GM12864 (cell line): ENCODE measurements at places on chromosomes 11 and 22.

GRCh38 chr22:38420734-38421133, 34.3 kb downstream of the KCNJ4 start:
- no peak for DNase-seq

DNA sequence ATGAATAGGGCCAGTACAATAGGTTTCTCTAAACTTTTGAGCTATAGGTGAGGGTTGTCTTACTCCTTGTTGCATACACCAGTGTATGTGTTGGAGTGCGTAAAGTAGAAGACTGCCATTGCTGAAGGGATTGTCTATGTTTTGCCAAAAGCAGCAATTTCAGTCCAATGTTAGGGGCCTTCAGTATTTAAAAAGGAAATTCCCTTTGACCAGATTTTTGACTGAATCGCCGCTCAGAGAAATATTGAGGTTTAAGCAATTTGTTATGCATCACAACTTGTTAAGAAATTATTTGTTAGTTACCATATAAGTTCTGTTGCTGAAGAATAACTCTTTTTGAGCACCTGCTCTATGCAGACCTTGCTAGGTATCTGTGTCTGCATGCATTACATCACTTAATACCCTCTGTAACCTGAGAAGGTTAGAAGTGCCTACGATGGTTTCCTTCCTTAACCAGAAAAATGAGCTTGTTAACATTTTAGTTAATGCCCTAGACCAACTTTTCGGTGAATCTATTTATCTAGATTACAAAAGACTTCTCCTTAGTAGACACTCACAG, 33.9 kb downstream of the MMP20 start:
- no peak for DNase-seq

DNA sequence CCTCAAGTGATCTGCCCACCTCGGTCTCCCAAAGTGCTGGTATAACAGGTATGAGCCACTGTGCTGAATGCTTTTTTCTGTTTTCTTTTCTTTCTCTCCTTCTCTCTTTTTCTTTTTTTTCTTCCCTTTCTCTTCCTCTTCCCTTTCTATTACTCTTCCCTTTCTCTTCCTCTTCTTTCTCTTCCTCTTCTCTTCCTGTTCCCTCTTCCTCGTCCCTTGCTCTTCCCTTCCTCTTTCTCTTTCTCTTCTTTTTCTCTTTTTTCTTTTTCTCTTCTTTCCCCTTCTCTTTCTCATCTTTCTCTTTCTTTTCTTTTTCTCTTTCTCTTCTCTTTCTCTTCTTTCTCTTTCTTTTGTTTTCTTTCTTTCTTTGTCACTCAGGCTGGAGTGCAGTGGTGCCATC, 1.2 kb downstream of the OOSP1 start:
- DNase-seq: no peak

DNA sequence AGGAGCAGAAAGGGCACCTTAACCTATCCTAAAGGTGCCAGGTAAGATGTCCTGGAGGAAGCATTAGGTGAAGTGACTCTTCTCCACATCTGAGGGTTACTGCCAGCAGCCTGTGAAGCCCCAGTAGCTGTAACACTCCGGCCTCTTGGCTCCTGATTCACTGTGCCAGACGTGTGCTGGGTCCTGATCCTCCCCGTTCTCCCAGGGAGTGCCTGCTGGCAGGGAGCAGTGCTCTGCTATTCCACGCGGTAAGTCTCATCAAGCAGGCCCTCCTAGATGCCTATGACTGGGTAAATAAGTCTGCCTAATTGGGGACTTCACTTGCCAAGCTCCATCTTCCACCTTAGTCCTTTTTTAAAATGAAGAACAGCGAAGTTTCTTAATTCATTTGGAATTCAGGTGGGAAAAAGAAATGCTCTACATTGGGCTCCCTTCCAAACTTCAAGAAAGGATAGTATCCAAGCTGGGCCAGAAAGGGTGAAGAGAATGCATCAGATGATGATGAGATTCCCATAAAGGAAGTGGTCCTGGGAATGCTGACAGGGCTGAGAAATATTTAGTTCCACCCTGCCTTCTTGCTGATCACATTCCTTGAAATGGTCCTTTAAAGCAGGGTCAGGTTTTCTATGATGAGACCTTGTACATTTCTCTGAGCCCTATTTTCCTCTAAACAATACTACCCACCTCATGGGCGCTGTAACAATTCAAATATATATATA, 188.0 kb downstream of the MAML2 start:
- DNase-seq: no peak
